ENCODE measurements at places on chromosomes 2 and 18.
A peak's percentile ranks its signal among the peaks of the same experiment; 100 is the strongest.

DNA sequence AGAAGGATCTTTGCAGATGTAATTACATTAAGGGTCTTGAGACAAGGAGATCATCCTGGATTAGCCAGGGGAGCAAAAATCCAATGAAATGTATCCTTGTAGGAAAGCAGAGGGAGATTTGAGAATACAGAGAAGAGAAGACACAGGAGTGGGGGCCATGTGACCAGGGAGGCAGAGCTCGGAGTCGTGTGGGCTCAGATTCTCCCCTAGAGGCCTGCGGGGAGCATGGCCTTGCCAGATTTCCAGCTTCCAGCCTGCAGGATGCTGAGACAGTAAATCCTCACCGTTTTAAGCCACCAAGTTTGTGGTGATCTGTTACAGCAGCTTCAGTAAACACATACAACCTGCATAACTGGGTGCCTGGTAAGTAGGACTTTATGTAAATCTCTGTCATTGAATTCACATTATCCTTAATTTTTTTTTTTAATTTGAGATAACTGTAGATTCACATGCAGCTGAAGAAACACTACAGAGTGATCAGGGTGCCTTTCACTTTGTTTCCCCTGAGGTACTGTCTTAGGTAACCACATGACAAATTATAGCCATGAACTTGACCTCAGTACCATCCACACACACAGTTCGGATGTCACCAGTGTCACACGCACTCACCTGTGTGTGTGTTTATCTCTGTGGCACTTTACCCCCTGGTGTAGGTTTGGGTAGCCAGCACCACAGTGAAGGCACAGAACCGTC, 138.4 kb upstream of the HDAC4 start:
- no peak for DNase-seq

DNA sequence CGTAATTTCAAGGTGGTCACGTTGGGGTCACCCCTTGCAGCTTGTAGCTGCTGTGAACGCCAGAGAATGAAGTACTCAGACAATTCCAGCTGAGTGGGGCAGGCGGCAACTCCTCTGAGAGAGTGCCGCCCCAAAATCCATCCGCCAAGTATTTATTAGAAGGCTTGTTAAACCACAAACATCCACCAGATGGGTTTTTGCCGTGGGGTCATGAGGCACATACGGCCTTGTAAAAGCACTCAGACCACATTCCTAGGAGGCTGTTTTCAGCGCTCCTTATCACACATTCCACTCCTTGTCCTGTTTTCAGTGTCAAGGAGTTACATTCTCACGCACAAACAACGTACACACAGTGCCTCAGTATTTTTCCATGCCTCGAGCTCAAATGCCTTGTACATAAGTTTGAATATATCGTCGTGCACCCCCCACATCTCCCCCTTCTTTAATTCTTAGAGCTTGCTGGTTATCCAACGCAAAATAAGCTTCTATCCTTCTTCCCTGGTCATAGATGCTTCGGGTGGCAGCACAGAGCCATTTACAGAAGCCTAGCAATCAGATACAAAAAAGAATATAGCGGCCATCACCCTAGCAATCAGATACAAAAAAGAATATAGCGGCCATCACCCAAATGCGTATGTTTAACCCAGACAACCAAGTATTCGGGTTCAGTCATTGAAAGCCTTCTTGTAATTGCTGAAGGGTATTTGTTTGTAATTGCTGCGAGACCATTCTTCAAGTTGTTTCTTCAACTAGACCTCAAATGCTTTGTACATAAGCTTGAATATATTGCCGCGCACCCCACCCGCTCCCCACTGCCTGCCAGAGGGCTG, 7.3 kb downstream of the ALPP start:
- no peak for DNase-seq

GRCh38 chr2:216858312-216858711, 1.6 kb downstream of the TNP1 start:
- no peak for DNase-seq

DNA sequence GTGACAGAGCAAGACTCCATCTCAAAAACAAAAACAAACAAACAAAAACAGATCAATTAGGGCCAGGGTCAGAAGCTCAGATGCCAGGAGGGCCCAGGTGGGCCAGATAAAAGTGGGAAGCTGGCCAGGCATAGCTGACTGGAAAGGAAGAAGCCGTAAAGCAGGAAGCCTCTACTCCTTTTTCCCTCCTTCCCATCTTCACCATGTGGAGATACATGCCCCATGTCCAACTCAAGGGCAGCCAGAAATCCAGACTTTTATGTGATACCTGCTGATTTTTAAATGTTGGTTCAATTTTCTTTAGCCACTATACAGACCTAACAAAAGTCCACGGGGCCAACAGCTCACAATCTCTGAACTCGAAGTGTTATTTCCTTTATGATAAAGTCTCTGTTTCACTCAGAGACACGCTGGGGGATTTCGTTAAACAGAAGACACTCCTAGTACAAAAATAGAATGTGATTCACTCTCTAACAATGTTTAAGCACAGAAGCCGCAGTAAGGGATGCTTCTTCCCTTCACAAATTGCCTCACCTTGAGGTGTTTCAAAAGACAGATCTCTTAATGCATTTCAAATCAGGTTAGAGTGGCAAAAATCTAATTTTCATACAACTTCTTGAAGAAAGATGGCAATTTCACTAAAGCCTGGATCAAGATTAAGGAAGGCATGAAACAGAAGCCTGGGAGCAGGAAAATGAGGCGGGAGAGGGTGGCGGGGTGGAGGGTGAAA, 14.0 kb downstream of the TMEM247 start:
- DNase-seq: no peak

GRCh38 chr2:207151048-207151447, 14.7 kb downstream of the KLF7 start:
- no peak for DNase-seq

GRCh38 chr2:84816426-84817026, 64.4 kb downstream of the TRABD2A start:
- DNase-seq: no peak

- DNase-seq: no peak
Measured at GRCh38 chr2:221896505-221897151, 324.5 kb upstream of the EPHA4 start.

GRCh38 chr2:73981081-73982001, 3.4 kb upstream of the TET3 start:
- no peak for DNase-seq

DNA sequence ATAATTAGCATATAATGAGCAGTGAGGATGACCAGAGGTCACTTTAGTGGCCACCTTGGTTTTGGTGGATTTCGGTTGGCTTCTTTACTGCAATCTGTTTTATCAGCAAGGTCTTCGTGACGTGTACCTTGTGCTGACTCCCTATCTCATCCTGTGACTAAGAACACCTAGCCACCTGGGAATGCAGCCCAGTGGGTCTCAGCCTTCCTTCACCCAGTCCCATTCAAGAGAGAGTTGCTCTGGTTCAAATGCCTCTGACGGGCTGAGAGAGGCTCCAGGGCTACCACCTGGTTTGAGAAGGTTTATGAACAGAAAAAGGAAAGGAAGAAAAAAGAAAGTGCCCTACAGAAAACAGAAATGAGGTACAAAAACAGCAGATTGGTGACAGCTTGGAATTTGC, 738.7 kb downstream of the SOCS6 start:
- DNase-seq: no peak

DNA sequence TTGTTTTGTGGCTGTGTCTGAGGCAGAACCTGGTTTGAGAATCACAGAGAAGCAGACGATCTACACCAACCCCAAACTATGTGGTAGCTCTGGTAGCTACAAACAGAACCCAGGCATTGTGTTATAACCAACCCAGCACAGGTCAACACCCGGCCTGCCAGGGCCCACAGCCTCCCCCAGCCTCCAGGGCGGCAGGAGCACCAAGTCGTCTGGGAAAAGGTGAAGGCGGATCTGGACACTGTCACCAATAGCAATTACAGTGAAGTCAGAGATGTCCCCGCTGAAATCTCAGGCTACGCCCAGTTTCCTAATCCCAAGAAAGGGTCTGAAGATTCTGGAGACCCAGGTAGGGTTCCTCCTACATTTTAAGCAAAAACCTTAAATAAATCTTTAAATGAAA, 3.6 kb downstream of the HJURP start:
- DNase-seq: no peak

- DNase-seq: no peak
Measured at GRCh38 chr18:25329783-25330182, 22.2 kb downstream of the ZNF521 start.

DNA sequence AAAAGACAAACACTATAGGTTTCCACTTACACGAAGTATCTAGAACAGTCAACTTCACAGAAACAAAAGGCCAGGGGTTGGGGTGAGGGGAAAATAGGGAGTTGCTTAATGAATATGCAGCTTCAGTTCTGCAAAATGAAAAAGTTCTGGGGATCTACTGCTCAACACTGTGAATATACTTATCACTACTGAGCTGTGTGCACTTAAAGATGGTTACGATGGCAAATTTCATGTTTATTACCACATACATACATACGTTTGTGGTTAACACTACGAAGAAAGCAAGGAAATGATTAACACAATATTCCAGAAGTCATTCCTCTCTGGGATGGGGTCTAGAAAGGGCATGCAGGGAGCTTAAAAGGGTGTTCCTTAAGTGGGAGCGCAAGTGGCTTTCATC, 19.3 kb downstream of the MBOAT2 start:
- DNase-seq: no peak

- peak; percentile 41 for DNase-seq
Measured at GRCh38 chr2:224284134-224284946, 117.6 kb downstream of the FAM124B start.

GRCh38 chr2:143801561-143801960, 672.3 kb downstream of the ARHGAP15 start:
- DNase-seq: no peak

DNA sequence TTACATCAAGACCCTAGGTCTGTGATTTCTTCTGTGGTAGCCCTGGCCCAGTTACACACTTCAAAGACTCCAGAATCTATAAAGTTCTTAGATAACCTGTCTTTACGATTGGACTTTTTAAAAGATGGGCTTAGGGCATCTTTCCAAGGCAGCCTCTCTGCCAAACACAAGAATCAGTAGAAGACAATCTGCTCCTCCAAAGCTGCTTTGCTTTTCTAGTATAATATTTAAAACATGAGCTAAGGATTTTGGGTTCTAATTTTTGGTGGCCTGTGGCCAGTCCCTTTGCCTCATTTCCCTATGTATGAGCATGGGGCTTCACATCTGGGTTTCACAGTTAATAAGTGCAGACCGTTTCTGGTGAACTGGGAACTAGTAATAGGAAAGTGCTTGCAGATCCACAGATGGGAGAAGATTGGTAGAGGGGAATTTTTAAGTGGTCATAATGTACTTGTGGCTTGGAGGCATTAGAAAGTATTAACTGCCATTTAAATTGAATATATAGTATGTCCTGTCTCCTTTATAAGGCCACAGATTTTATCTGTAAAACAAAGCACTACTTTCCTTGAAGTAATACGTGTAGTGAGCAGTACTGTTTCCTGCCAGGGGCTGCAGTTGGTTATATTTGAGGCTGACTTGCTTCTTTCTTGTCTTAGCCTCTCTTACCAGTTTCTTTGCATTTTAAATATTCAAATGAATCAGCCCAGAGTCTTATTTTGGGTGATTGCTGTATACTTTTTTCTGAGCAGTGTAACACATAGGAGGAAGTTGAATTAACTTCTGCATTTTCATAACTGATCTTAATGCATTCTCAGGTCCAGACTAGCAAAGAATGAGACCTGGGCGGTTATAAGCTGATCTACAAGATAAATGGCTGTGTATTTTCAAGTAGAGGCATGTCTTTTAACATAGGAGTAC, 1.5 kb downstream of the ARPC2 start:
- DNase-seq: no peak

DNA sequence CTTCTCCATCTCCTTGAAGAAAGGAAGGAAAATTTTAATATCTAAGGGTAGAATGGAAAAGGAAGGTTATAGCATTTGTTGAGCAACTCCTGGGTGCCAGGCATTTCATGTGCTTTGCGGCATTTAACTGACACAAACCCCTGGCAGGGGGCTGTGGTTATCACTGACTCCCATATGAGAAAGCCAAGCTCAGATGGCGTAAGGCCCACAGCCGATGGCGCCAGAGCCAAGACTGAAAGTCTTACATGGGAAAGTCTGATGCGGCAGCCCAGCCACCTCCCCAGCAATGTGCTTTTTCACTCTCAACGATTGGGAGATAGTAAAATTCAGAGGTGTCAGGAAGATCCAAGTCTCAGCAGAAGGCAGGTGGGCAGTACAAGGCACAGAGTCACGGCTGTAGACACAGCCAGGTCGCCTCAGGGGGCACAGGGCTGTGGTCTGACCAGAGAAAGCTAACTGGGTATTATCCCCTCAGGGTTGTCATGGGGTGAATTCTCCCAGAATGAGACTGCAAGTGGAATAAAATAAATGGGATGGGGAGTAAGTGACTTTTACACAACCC, 324.2 kb upstream of the NCKAP5 start:
- no peak for DNase-seq

- DNase-seq: no peak
Measured at GRCh38 chr18:9740071-9740470, 32.0 kb downstream of the RAB31 start.

GRCh38 chr18:36757081-36757480, 71.7 kb downstream of the TPGS2 start:
- peak; percentile 72 for DNase-seq

GRCh38 chr2:239939736-239940483, 85.2 kb downstream of the NDUFA10 start:
- DNase-seq: no peak

DNA sequence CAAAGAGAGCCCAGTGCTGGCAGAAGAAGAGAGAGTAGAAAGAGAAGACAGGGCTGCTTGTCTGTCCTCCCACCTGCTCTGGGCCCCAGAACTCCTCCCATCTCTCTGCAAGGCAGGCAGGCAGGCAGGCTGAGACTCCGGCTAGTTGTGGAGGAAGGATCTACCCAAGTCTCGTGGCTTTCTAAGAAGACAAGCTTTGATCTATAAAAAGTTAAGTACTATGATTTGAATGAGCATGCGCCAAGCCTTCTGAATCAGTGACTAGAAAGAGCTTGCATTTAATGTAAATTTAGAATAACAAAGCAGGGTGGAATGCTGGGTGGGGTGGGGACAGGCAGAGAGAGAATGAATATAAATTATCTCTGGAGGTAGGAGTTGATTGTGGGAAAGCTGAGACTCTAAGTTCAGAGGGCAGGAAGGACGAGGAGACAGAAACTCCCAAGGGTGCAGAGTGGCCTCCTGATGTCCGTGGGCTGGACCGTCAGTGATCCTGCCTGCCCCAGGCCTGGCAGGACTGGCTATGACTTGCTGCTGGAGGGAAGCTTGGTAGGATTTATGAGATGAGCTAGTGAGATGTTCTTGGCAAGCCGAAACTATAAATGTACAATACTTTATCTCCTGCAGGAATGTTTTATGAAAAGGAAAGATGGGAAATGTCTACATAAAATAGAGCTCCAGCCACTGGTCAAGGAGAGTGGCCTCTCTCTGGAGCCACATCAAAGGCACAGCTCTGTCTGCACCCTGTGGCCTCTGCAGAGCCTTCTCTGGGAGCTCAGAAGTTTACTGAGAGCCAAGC, 447.5 kb downstream of the TNS1 start:
- no peak for DNase-seq

DNA sequence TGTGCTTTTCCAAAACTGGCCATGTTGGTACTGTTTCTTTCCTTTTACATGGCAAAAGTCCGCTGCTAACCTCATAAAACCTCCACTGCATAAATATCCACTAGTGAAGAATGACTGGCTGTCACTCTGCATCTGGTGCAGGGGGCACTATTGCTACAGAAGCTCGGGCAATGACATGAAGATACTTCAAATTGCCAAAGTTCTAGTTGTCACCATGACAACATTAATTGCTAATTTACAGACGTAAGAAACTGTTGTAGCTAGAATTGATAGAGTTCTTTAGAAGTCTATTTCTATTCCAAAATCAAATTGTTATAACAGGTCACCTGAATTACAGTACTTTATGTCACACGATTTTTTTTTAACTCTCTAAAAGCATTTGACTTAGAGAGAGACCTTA, 845 bp downstream of the CFAP210 start:
- peak; percentile 42 for DNase-seq
